ENCODE measurements at places on chromosomes 1 and 21.

- no peak for DNase-seq
Observed at GRCh38 chr1:156496211-156496761, 4.3 kb downstream of the MEF2D start.

- no peak for DNase-seq
Observed at GRCh38 chr1:193884848-193885558, 698.6 kb upstream of the B3GALT2 start.

- no peak for DNase-seq
Observed at GRCh38 chr1:113675302-113675701, 84.0 kb downstream of the PHTF1 start.

GRCh38 chr1:23330846-23331245 lies 13.2 kb downstream of the HNRNPR start:
- no peak for DNase-seq

DNA sequence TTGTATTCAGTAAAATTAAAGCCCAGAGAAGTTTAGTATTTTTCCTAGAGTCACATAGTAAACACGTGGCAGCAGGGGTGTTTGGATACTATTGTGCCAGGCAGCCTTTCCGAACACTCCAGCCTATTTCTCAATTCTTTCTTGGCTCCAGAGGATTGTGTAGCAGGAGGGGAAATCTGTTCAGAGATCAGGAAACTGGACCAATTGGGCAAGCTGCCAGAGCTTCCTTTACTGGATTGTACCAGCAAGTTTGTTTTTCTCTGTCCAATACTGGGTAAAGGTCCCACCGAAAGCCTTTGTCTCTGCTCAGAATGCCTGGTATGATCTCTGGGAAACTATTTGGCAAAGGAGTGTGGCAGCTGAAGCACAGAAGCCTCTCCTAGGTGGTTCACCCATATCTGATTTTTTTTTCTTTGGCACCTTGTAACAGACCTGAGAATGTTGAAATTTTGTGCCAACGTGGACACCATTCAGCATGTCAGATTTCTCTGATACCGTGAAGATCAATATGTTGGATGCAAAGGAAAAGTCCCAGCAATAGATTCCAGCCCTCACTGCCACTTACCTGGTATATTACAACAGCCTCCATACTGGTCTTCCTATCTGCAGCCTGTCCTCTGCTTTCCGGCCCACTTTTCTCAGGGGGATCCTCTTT lies 126.2 kb downstream of the FGGY start:
- DNase-seq, result peak; percentile 56

DNA sequence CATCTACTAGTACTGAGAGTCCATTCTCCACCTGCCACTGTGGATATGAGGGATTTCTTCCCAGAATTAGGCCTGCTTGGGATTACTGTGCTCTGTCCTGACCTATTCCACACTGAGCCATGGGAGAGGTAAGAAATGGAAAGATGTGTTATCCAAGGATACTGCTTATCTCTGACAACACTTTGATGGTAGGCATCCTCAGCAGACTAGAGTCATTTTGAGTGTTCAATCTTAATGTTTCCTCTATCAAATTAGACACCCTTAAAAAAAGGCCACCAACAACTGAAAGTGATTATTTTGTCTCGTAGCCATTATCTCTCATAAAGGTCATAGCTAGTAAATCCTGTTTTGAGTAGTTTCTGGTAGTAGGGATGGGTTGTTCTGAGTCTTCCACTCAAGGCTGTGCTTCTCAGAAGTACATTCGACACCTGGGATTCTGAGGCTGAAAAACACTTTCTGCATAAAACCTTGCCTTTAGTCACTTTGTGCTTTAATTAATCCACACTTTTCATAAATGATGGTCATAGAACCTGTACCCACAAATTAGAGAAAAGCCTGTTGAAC lies 8.8 kb downstream of the ATPAF1 start:
- no peak for DNase-seq

GRCh38 chr1:48652334-48652733 lies 124.4 kb downstream of the BEND5 start:
- DNase-seq, result no peak

DNA sequence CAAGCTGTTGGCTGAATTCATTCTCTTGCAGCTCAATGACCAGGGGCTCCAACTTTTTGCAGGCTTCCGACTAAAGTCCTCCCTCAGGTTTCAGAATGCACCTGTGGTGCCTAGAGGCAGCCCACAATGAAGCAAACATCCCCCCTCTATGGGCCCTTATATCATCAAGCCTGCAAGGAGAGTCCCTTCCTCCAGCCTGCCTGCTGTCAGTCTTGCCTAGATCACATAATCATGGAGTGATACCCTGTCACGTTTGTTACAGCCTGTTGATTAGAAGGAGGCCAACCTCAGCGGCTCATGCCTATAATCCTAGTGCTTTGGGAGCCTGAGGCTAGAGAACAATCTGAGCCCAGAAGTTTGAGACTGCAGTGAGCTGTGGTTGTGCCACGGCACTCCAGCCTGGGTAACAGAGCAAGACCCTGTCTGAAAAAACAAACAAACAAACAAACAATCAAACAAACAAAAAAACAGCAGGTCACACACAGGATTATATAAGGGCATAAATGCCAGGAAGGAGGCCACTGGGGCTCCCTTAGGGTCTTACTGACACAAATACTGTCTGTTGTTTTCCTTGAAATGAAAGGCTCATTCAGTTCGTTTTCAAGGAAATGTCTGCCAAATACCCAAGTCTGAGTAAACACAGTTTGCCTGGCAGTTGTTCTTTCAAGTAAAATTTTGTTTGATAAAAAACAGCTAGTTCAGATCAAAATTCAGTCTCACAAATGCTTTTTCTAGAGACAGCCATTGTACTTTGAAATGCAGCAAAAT lies 4.7 kb upstream of the SPRR3 start:
- peak; percentile 22 for DNase-seq

- no peak for DNase-seq
Observed at GRCh38 chr1:204170494-204171155, 4.5 kb upstream of the REN start.

DNA sequence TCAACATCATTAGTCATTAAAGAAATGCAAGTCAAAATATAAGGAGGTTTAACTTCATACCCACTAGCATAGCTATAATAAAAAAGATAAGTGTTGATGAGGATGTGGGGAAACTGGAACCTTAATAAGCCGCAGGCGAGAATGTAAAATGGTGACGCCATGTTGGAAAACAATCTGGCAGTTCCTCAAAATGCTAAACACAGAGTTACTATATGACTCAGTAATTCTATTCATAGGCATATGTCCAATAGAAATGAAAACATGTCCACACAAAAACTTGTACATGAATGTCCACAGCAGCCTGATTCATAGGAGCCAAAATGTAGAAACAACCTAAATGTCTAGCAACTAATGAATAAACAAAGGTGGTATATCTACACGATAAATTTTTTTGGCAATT lies 23.2 kb downstream of the DDX59 start:
- DNase-seq, result no peak

GRCh38 chr1:161119092-161119903 lies 1.4 kb downstream of the NIT1 start:
- no peak for DNase-seq

DNA sequence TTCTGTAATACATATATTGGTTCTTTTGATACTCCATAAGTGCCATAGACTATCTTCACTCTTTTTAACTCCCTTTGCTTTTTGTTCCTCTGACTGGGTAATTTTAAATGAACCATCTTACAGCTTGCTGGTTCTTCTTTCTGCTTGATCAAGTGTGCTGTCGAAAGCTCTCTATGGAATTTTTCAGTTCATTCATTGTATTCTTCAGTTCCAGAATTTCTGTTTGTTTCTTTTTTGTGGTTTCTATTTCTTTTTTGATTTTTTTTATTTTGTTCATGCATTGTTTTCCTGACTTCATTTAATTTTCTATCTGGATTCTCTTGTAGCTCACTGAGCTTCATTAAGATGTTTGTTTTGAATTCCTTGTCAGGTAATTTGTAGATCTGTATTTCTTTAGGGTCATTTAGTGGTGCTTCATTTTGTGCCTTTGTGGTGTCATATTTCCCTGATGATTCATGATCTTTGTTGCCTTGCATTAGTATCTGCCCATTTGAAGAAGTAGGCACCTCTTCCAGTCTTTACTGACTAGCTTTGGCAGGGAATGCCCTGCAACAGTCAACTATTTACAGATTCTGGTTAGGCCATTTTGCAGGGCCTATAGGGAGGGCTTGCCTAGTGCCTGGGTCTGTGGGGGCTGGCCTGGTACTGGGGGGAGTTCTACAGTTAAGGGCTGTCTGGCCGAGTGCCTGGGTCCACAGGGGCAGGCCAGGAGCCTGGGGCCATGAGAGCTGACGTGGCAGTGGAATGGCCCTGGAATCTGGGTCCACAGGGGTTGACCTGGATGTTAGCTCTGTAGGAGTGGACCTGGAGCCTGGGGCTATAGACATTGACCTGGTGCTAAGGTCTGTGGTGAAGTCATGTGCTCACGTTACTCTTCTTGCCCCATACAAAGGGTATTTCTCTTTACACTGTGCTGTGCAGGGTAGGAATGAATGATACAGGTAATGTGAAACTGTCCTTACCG lies 89.7 kb downstream of the MAGI3 start:
- DNase-seq, result no peak

DNA sequence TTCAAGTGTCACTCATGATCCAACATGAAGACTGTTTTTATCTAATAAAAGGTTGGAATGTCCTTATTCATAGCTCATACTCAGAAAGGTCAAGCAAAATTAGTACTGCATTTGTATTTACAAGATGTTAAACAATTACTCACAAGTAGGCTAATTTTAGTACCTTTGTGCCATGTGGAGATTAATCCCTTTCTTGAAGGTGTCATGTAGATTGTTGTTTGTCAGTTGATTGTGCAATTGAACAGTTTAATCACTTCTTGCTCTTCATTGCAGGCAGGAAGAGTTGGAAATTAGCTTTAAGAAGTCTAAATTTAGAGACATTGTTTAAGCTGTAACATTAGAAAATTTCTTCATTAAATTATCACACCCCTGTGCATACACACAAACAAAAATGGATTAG lies 847.1 kb downstream of the KCNT2 start:
- no peak for DNase-seq

- DNase-seq, result no peak
Observed at GRCh38 chr1:243270097-243270864, 14.4 kb downstream of the SDCCAG8 start.

- DNase-seq, result no peak
Observed at GRCh38 chr1:220813013-220813412, 26.3 kb downstream of the MTARC1 start.

DNA sequence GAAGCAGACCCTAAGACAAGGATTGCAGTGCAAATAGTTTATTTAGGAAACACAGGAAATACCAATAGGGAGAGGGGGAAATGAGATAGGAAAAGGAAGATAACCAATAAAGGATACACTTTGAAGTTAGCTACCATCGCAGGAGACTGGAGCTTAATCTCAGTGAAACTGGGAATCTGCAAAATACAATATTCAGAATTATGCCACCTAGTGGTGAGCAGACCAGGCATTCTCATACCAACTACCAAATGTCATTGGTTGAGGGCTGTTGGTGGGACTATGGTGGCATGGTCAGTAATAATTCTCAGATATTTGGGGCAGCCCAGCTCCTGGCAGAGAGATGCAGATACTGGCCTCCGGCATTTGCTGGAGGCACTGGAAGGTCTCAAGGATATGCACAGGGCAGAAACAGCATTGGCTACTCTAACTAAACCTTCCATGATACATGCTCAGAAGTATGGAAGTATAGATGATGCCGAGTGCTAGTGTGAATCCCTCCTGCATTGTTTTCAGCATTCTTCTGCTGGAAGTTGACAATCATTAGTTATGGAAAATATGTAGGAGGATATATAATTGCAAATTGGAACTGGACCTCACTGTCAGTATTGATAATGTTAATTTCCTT lies 11.8 kb upstream of the ZFP69B start:
- peak; percentile 26 for DNase-seq

DNA sequence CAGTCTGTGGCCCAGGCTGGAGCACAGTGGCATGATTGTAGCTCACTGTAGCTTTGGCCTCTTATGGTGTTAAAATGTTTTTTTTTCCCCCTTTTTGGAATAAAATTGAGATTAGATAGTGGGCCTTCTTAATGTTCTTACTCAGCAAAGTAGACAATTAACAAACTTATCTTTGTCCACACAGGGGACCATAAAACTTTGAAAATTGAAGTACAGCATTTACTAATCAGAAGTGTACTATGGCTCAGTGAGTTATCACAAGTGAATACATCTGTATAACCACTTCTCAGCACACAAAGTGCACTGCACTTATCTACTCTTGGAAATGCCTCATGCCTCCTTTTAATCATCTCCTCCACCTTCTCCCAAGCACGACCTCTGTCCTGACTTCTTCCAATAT lies 218.9 kb downstream of the PRDM2 start:
- DNase-seq, result no peak

GRCh38 chr1:100313382-100313781 lies 38.9 kb upstream of the CDC14A start:
- no peak for DNase-seq

- DNase-seq, result no peak
Observed at GRCh38 chr1:97791251-97791650, 129.6 kb downstream of the DPYD start.

GRCh38 chr1:14412235-14412634 lies 186.2 kb upstream of the KAZN start:
- DNase-seq, result no peak

GRCh38 chr1:218377143-218377660 lies 32.1 kb downstream of the TGFB2 start:
- DNase-seq, result no peak

DNA sequence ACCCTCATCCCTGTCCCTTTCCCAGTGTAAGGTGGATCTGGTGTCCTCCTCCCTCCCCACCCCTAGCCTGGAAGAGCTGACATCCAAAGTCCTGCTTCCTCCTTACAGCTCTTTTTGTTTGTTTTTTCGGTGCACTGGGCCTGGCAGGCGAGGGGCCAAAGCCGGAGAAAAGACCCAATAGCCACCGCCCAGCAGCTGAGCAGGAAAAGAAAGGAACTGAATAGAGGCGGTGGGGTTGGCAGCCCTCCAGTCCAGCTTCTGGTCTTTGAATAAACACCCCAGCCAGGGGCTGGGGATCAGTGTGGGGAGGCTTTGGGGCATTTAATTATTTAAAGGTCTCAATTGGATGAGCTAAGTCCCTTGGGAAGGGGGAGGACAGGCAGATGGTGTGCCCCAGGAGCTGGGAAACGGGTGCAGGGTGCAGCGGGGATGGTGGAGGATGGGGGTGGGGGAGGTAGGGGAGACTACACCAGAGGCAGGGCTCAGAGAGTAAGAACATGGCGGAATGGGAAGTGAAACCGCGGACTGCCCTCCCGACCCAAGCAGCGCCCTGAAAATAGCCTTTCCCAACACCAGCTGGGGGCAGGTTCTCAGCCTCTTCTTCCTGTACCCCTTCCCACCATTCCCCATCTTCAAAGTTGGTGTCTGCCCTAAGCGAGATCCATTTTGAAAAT lies 20.2 kb downstream of the BTG2 start:
- DNase-seq, result no peak

GRCh38 chr1:25081496-25081895 lies 150.8 kb downstream of the SYF2 start:
- no peak for DNase-seq

- DNase-seq, result no peak
Observed at GRCh38 chr1:101438359-101438758, 201.5 kb downstream of the S1PR1 start.

Data from putamen (tissue), 1 donor.